ENCODE measurements at places on chromosomes 3 and 15. TPM values are rescaled to one million over a fixed set of nuclear protein-coding genes. Genes with fewer than 3 reads are reported as not detected.

The MEX3B gene
- 2.5 TPM for total RNA-seq

The LDHAL6B gene
- total RNA-seq, result not detected

The ZNF385D gene
- total RNA-seq, result 2.0 TPM

The C3orf70 gene
- 2.0 TPM for total RNA-seq

The EIF3J gene
- total RNA-seq, result 34.6 TPM

The CFAP100 gene
- not detected for total RNA-seq

The STARD5 gene
- 5.4 TPM for total RNA-seq

The BFSP2 gene
- not detected for total RNA-seq

Data from aortic smooth muscle cell (primary cell).